Activated T-cell treated with anti-CD3 and anti-CD28 coated beads, Interleukin-2, amount 50 U/mL, for 48 hours (primary cell): ENCODE measurements at places on chromosomes 2 and 18.

GRCh38 chr18:63848159-63848558 is 39.3 kb upstream of the SERPINB2 start:
- no peak for DNase-seq

GRCh38 chr2:171531291-171531690 is 9.0 kb downstream of the CYBRD1 start:
- DNase-seq, result no peak

DNA sequence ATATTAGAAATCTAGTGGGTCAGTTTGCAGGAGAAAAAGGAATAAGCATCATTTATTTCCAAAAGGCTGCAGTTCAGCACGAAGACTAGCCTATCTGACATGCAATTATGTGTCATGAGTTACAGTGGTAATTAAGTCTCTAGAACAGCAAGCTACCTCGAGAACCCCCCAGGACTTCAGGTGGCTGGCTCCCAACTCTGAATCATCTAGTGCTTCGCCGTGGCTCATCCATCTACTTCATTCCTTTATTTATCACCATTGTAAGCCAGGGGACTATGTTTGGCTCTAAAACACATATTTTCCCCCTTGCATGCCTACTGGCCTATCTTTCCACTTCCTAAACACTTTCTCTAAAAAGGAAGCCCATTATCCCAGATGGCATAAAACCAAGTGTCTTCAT is 121.6 kb downstream of the TXNL1 start:
- DNase-seq, result no peak

DNA sequence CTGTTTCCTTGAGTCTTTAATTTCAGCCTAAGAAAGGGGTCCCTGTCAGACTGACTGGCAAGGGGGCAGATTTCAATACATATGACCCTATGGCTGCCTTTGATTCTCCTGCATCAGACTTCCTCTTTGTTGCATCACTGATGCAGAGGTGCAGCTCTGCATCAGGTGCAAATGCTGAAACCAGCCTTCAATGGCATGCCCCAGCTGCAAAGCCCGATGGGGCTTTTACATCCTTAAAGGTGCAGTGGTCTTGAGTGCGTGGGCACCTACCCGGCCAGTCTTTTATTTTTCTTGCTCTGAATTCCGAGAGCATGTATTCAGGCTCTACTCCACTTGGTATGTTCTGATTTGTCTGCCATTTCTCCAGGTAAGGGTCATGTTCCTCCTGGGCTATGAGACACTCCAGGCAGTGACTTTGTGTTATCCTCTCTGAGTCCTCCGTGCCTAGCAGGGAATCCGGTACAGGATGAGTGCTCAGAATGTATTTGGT is 169.5 kb downstream of the MYCN start:
- no peak for DNase-seq

GRCh38 chr2:204431529-204431928 is 113.7 kb upstream of the PARD3B start:
- no peak for DNase-seq

- no peak for DNase-seq
Measured at GRCh38 chr2:180776921-180777320, 203.5 kb upstream of the UBE2E3 start.
